ENCODE measurements at places on chromosomes 2 and 18.

GRCh38 chr2:225231900-225232299 is 167.6 kb upstream of the NYAP2 start:
- DNase-seq: no peak

DNA sequence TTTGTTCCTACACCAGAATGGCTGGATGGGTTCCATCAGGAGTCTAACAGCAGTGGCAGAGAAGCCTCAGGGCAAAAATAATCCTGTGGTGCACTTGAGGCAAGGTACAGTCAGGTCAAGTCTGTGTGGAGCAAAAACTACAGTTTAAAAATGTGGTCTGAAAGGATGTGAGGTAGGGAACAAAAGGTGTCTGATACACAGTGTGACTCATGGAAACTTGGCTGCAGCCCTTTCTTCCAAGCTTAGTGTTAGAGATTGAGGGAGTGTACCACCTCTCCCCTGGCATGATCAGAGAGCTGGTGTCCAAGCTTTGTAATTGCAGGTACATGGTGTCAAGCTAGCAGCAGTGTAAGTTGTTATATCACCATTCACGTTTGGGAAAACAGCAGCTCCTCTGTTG is 8.9 kb downstream of the ANKAR start:
- DNase-seq: no peak

DNA sequence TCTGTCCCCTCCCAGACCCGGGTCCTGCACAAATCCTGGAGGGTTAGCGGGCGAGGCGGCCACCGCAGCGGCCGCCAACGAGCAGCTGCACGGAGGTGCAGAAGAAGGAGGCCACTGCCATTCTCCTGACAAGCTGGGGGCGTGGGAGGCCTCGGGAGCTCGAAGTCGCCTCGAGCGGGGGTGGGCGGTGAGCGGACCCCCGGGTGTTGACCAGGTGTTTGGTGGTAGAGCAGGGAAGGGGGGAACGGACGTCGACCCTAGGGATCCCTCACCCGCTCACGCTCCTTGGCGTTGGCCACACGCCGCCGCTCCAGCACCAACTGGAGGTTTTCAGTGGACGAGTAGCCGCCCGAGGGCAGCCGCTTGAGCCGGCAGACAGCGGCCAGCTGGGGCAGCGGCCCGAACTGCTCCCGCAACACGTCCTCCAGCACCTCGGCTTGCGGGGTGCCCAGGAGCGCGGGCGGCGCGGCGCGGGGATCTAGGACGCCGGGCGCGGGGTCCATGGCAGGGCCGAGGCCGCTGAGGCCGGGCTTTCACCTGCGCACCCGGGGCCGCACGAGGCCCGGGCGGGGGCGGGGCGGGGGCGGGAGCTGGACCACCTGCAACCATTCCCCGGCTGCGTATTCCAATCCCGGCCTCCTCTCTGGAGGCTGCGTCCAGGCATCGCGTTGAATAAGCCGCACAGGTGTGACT is at the start of gene FIGLA:
FIGLA (minus strand) TSS at position 508 of the 693 bp plus-strand sequence; CDS start at position 503, 5 bp downstream.
- no peak for DNase-seq

DNA sequence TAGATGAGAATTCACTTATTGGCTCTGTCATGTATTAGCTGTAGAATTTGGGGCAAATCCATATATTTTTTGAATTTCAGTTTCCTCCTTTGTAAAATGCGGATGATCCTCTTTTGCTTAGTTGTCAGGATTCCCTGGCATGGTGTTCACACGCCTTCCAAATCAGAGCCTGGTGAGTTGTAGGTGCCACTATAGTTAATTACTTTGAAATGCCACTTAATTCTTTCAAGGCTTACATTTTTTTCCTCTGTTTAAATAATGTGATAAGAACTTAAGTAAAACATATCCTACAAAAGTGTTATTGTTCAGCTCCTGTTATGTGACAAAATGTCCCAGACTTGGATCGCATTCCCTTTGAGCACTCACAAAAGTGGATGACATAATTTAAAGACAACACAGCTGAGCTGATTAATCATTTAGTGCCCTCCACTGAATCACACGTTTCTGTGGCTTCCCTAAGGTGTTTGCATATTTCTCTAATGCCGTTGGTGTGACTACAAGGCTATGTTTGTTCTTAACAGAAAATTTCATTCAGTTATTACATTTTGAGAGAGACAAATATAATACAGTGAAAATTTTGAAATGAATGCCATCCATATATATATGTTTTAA is 471.2 kb upstream of the CHST9 start:
- no peak for DNase-seq

- no peak for DNase-seq
Measured at GRCh38 chr2:27029051-27029450, 3.7 kb upstream of the TMEM214 start.

- DNase-seq: no peak
Measured at GRCh38 chr2:104859766-104860450, 6.0 kb downstream of the POU3F3 start.

DNA sequence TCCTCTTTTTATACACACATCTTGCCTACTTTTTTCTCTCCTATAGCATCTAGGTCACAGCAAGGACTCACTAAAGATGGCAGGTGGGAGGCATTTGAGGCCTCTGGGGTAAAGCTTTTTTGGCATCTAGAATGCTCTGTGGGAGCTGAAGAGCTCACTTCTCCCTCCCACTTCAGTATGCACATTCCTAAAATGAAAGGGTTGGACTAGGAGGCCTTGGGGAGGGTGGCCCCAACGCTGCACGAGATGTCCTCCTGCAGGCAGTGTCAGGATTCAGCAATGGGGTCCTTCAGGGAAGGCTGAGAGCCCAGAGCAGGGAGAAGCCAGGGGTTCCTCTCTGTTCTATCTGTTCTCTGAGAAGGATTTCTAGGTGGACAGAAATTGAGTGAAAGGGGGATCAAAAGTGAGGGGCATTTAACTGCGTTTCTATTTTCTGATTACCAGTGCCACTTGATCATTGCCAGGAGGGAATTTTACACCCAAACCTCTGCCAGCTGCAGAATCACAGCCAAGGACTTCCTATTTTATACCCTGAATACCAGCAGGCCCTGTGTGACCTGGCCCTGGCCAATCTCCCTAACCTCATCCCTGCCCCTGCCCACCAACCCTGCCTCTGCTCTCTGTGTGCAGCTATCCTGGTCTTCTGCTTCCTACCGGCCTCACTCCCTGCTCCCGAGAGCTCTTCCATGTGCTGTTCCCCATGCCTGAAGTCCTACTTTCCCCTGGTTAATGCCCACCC is 186.2 kb downstream of the CYP26B1 start:
- no peak for DNase-seq

GRCh38 chr2:134170294-134170693 is 83.6 kb upstream of the MGAT5 start:
- DNase-seq: no peak

DNA sequence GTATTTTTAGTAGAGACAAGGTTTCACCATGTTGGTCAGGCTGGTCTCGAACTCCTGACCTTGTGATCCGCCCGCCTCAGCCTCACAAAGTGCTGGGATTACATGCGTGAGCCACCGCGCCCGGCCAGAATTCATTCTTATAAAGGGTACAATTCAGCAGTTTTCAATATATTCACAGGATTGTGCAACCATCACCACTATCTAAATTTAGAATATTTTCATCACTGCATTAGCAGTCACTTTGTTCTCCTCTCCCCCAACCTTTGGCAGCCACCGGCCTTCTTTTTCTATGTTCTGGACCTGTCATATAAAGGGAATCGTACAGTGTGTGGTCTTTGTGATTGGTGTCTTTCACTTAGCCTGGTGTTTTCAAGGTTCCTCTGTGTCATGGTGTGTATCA is 40.7 kb downstream of the TCF7L1 start:
- DNase-seq: no peak

- no peak for DNase-seq
Measured at GRCh38 chr2:175914846-175915245, 87.2 kb downstream of the LNPK start.

GRCh38 chr2:44628297-44628696 is 266.6 kb downstream of the CAMKMT start:
- no peak for DNase-seq

DNA sequence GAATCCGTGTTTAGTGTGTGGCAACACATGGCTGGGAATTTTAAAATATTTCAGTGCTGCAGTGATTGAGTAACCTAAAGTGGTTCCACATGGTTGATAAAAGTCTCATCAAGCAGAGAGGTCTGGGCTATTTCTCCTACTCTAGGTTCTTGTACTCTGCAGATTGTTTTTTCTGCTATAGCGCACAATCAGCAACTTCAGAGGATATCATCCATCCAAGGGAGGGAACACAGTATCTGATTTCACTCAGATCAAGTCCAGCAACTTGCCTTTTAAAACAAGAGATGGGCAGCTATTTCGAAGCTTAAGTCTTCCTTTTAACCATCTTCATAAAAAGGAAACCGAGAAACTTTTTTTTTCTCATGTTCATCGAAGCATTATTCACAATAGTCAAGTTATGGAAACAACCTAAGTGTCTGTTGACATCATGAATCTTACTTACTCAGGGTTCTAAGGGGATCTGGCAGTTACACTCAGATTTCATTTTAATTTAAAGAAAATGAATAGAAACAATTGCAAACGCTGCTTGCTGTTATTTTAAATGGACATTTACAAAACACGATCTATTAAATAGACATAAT is 172.7 kb upstream of the TRIB2 start:
- DNase-seq: no peak

GRCh38 chr2:223469270-223470046 is 132.7 kb downstream of the SCG2 start:
- no peak for DNase-seq

GRCh38 chr2:172449911-172450550 is 22.6 kb downstream of the ITGA6 start:
- DNase-seq: no peak

DNA sequence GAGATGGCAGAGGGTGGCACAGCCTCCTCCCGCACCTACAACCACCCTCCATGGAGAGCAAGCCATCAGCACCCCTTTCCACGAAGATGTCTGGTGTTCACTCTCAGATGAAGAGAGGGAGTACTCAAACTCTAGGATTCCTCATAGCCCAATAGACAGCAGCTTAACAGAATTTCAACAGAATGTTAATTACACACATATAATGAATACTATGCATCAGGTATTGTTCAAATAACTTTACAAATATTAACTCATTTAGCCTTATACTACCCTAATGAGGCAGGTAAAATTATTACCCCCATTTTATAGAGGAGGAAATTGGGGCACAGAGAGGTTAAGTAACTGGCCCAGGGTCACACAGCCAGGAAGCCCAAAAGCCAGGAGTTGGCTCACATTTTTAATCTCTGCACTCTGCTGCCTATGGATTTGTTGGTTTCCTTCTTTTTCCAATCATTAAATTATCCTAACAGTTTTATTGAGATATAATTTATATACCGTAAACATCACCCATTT is 39.0 kb downstream of the HS1BP3 start:
- DNase-seq: no peak

Data from cortex of kidney (tissue), 1 donor.